Stimulated activated CD8-positive, alpha-beta memory T cell treated with anti-CD3 and anti-CD28 coated beads, Interleukin-4, amount 100 ng/mL, for 48 hours (primary cell): ENCODE measurements at places on chromosomes 7 and 10.

GRCh38 chr7:131363719-131364118 lies 36.0 kb downstream of the MKLN1 start:
- no peak for DNase-seq

- DNase-seq, result peak; percentile 32
Observed at GRCh38 chr10:21989453-21990154, 13.9 kb downstream of the DNAJC1 start.

- peak; percentile 85 for DNase-seq
Observed at GRCh38 chr10:6647811-6648526, 67.9 kb upstream of the PRKCQ start.

DNA sequence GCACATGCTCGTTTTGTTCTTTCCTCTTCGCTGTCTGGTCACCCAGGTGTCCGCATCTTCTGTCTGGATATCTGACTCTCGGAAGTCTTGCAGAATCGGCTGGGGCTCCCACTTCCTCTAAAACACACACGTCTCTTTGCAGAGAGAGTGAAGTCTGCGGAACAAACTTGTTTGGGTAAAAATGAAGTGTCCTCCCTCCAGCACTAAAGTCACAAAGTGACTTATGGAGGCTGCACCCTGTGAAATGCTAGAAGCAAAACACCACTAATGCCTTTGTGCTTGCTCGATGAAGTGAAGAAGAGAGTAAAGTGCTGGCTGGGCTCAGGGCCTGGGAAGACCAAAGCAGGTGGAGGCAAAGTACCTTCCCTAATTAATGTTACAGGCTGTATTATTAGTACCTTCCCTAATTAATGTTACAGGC lies 71.4 kb downstream of the FGFR2 start:
- no peak for DNase-seq

DNA sequence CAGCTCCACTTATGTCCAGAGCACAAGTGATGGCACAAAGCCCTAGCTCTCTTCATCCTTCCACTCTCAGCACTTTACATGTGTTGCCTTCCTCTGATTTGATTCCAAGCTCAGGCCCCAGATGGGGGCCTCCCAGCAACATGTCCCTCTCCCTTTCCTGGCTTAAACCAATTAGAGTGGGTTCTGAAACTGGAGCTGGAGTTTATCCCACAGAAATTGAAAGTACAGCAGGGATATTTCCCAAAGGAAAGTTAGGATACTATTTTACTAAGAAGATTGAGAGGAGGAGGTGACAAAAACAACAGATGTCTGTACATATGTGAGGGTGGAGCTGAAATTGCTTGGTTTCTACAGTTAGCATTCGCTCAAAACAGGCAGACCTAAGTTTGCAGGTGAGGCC lies 724.6 kb downstream of the AUTS2 start:
- no peak for DNase-seq

DNA sequence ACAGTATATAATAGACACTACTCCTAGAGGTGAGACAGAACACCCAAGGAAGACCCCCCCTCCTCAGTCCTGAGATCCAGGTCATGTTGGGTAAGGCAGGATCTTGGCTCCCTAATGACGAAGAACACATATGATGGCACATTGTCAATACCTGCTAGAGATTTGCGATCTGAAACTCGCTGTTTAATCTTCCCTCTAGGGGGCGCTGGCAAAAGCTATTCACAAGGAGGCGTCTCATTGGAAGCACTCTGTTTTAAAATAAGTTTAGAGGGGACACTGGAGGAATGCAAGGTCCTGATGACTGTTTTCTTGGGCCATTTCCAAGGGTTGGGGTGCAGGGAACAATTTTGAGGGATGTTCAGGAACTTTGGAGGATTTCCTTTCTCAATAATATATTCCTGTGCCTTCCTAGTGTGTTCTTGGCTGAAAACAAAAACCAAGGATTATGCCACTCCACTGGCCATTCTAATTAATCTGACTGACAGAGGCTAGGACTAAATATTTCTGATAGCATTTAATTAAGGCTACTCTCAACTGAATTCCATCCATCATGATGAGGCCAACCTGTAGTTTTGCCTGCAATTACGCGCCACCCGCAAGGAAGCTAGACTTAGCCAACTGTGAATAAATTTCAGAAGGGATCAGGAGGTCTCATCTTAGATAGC lies 1013.8 kb upstream of the MBL2 start:
- no peak for DNase-seq

DNA sequence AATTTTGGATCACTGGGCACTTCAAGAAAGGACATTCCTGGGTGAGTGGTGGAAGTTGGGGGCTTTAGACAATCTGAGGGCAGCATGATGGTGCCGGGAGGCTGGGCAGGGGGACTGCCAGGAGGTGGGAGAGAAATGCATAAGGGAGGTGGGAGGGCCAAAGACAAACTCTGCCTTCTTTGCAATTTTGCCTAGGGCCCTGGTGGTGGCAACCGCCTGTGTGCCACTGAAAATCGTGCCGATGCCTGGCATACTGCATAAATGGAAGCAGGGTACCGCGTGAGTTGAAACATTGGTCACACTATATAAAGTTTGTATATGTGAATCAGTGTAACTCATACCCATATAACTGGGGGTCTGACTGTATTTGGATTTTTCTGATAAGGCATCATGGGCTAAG lies 3.3 kb downstream of the LUC7L2 start:
- no peak for DNase-seq

DNA sequence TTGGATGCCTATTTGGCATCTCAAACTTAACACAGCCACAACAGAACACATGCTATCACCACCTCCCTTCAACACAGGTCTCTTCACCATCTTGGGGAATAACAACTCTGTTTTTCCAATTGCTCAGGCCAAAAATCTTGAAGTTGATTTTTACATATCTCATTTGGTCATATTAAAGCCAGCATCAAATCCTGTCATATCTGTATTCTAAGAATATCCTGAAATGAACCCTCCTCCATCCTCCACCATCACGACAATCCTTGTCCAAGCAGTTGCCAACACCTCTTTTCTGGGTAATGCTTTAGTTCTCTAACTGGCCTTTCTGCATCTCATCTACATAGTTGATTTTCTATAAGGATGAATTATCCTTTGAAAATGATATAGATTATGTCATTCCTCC lies 168.7 kb downstream of the GPR37 start:
- DNase-seq, result no peak

DNA sequence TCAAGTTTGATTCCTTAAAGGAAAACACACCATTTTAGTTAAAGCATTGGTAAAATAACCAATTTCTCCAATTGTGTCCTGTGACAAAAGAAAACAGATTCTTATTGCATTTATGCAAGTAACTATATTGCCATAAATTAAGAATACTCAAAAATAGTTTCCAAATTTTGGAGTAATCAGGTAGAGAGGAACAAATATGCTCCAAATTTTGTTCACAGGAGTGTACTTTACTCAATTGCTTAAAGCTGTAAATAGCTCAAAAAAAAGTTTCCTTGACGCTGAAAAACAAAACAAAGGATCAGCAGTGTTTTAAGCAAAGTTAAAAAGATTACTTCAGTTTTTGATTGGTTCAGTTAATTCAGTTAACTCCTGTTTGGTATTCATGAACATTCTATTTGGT lies 52.2 kb upstream of the INHBA start:
- no peak for DNase-seq

GRCh38 chr10:122115874-122116273 lies 126.9 kb downstream of the TACC2 start:
- DNase-seq, result no peak

GRCh38 chr7:1362301-1362700 lies 97.0 kb downstream of the MICALL2 start:
- no peak for DNase-seq

DNA sequence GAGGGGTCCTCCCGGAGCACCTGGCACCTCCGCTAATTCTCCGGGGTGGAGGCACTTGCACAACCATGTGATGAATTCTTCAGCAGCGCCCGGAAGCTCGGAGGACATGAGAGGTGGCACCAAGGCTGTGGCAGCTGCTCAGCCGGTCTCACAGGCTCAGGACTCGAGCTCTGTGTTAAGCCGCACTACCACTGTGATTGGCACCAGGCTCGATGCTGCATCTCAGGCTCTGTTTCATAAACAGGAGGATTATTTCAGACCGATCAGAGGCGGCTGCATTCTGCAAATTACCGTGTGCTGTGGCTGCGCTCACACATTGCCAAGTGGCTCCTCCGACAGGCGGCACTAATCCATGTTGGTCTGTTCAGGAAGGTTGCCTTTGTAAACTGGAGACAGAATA lies 495.2 kb downstream of the DNAJB6 start:
- no peak for DNase-seq

DNA sequence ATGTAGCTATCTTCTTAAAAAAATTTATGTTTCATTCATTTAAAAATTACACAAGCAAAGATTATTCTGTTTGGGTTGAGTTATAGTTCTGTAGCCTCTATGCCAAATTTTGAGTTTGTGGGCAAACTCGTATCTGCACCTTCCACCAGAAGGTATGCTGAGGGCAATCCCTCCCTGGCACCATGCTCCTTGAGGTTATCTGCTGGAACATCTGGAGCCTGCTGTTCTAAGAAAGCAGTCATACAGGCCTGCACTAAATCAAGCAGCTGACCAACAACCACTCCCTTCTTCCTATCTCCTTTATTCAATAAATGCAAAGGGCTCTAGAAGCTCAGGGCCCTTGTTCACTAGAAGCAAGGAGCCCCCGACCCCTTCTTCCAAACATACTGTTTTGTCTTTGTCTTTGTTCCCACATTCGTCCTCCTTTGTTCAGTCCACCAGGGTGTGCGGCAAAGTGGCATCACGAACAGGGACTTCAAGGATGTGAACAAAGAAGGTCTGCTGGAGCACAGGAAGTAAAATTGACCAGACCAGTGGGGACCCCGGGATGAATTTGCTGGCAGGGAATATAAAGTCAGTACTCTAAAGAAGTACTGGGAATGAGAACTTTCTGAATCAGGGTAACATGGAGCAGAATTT lies 36.4 kb downstream of the OR13A1 start:
- DNase-seq, result no peak

GRCh38 chr7:41582116-41582515 lies 120.8 kb downstream of the INHBA start:
- DNase-seq, result no peak

- DNase-seq, result no peak
Observed at GRCh38 chr7:148230296-148230695, 360.3 kb upstream of the C7orf33 start.

- DNase-seq, result peak; percentile 71
Observed at GRCh38 chr10:124626759-124627380, 117.3 kb downstream of the FAM53B start.

DNA sequence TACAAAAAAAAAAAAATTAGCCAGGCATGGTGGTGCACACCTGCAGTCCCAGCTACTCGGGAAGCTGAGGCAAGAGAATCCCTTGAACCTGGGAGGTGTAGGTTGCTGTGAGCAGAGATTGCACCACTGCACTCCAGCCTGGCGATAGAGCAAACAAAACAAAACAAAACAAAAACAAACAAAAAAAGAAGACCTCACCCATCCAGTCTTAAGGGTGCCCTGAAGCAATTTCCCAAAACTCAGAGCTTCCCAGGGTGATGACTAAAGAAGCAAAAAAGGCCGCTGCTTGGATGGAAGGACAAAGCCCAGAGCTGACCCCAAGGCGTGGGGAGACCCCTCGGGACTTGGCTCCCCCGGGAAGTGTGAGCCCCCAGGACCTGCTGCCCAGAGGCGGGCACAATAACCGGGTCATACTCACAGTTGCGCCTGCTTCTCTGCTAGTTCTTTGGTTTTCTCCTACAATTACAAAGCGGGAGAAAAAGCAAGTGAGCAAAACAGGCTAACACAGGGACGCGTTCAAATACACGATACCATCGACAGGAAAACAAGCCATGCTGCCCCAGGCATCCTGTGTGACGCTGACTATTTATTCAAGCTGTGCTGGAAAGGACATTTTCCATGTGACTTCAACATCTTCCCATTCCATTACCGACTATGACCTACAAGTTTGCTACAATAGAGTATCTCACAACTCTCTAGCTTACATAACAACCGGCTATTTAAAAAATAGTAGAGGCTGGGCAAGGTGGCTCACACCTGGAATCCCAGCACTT lies 29.9 kb downstream of the PAPOLB start:
- DNase-seq, result no peak

- DNase-seq, result no peak
Observed at GRCh38 chr7:38179776-38180226, 1.8 kb downstream of the STARD3NL start.

DNA sequence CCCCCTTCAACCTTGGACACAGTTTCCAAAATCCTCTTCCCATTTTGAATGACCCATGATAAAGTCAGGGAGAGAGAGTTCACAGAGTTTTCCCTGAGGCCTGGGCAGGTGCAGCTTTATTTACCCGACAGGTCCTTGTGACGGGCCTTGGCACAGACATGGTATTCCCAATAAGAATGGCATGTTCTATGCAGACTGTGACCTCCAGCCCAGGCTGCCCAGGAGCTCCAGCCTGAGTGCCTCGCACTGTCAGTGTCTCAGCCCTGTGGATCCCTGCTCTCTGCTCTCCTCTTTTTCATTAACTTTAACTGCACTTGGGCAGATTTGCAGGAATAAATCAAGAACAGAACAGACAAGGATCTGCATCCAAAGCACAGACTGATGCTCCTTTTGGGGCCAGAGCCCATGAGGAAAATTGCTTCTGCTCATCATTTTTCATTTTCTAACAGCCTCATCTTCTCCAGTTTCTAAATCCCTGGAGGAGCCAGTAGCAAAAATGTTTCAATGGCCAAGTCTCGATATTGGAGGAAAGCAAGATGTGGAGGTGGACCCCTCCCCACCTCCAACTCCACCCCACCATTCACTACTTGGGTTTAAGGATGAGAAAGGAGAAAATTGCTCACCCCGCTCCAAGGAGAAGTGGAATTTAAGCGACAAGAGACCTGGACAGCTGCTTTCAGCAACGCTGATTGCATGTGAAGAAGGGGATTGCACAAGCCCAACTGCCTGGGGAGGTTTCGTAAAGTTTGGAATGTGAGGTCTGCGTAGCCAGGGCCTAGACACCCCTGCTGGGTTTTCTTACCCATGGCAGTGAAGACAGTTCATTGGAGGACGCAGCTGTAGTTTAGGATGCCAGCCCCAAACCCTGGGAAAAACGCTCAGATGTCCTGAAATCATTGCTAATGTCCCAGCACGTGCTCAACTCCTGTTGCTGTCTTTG lies 225.9 kb downstream of the WDR11 start:
- no peak for DNase-seq

- no peak for DNase-seq
Observed at GRCh38 chr7:91137153-91137787, 127.0 kb upstream of the FZD1 start.
